ENCODE measurements at places on chromosomes 5 and 9. TPM values are rescaled to one million over a fixed set of nuclear protein-coding genes. Genes with fewer than 3 reads are reported as not detected.

GLRA1 gene
- total RNA-seq = not detected

MARCOL gene
- not detected for total RNA-seq

KIF27 gene
- 2.3 TPM for total RNA-seq

JMY gene
- total RNA-seq = 8.5 TPM

FAM219A gene
- total RNA-seq = 13.2 TPM

DNA sequence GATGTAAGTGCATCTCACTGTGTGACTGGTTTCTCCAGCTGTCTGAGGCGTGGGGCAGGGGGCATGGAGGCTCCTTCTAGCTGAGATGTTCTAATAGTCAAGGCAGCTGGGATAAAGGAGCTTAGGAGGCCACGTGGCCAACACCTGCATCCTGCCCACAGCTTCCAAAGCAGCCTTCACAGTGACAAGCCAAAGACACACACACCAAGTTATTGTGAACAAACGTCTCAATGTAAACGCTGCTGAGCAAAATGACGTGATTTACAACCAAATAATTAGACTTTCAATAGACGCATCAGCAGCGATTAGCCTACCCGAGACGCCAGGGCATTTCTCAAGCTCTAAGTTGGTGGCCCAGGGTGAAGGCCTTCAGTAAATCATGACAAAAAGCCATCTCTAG lies 23.2 kb upstream of the SLC25A51 start:
- no peak for DNase-seq

GRCh38 chr9:34963552-34963951 lies 5.5 kb downstream of the PHF24 start:
- DNase-seq = no peak

DNA sequence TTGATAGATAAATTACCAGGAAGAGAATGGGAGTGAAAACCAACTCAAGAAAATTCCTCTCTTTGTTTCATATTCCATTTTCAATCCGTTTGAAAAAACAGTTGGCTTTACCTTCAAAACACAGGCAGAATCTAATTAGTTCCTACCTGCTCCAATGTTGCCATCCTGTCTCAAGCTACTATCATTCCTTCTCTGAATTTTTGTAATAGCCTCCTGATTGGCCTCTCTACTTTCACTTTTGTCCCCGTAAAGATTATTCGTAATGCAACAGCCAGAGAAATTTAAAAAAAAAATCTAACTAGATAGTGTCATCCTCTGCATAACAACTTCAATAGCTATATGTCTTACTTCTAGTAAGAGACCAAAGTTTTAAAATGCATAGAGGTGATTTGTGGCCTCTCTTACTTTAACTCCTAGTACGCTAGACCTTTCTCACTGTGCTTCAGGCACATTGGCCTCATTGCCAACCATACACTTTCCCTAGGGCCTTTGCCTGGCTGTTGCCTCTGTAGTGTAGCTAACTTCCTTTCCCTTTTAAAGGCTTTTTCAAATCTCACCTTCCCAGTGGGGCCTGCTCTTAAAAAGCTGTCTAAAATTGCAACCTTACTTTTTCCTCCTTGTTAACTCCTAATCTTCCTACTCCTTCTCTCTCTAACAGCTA lies 311.3 kb upstream of the GRIN3A start:
- DNase-seq = no peak

DNA sequence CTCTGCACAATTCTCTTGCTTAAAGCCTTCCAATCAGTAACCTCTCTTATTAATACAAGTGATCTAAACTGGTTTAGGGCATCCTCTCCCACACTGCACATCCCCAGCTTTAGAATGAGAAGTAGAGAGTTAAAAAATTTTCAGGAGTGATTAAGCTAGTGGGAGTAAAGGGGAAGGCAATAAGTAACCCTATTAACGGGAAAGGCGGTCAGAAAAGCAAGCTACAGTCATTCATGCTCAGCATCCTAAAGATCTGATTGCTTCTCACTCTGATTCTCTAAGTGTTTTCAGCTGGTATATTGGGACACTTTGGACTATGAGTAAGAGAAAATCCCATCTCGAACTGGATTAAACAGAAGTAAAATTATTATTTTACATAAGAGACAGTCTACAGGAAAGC lies 15.8 kb downstream of the CDH6 start:
- no peak for DNase-seq

DNA sequence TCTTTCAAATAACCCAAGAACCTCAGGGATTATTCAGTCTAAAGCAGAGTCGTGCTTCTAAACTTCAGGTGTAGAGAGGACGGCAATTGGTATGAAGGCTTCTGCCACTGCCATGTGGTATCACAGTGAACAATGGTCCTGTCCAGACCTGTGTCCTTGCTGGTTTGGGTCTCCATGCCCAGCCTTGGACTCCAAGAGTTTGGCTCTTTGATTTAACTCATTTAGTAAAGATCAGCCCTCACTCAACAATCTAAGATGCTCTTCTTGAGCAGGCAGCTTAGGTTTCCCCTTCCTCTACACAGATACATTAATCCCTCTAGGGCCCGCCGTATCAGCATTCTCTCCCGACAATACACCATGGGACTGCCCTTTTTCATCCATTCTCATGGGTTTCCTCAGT lies 518.0 kb downstream of the RAB3C start:
- DNase-seq = no peak

- DNase-seq = no peak
These were observed 53.5 kb downstream of the FBXO38 start for GRCh38 chr5:148437249-148437648.

DNA sequence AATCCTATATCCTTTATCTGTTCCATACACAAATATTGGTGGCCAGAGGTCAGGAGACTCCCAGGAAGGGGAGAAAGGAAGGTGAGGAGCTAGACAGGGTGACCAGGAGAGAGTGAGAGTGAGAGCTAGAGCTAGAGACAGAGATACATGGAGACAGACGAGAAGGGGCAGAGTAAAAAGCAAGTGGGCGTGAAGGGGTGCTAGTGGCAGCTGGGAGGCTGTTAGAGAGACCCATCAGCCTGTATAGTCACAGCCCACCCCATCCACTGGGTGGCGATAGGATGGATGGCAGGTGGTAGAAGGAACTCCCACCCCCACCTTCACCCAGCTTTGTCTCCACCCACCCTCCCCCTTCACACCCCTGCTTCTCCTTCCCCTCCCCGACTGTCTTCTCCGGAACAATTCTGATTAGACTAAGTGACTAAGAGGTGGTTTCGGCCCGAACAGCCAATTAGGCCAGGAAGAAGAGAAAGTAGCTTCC lies 32.8 kb downstream of the PCDH1 start:
- DNase-seq = no peak

- DNase-seq = no peak
These were observed 118.1 kb upstream of the LMX1B start for GRCh38 chr9:126495411-126496180.

- no peak for DNase-seq
These were observed 295.9 kb downstream of the NFIB start for GRCh38 chr9:14018081-14018480.

GRCh38 chr5:10333154-10334006 lies 20.1 kb upstream of the MARCHF6 start:
- DNase-seq = no peak

- no peak for DNase-seq
These were observed 38.6 kb downstream of the MRPS30 start for GRCh38 chr5:44847206-44847852.

- DNase-seq = no peak
These were observed 388.9 kb downstream of the NR2F1-AS1 start for GRCh38 chr5:93192087-93192486.

GRCh38 chr5:1522601-1523479 lies 920 bp downstream of the LPCAT1 start:
- DNase-seq = peak; percentile 27

DNA sequence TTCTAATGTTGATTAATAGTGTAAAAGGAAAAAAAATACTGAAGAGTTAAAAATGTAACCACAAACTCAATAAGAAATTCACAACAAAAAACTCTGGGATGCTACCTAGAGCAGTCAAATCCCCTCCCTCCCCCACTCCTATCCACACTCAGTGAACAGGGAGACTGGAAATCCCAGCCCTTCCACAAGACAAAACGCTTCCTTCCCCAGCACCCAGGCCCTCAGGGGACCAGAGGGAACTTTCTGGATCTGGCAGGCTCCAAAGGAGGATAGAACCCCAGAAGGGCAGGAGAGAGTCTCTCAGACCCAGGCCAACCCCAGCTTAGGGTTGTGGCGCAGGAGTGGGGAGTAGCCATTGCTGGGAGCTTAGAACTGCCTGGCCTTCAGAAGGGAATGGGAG lies 55.0 kb downstream of the DCP2 start:
- no peak for DNase-seq
